ENCODE measurements at places on chromosomes 3 and 15.

DNA sequence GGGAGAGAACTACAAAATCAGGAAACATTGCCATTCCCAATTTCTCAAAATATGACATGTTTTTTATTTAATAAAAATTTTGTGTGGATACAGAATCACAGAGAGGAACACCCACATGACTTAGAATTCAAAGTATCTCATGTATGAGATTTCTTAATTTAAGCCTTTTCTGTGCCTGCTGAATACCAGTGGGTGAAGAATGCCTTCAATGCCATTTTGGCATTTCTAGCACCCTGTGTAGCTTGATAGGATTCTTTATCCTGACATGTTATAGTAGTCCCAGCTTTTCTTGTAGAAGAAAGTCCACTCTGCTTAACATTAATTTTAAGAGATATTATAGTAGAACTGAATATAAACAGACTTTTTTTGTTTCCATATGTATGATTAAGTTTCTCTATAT lies 3.1 kb upstream of the SLMAP start:
- no peak for DNase-seq

- DNase-seq = no peak
Observed at GRCh38 chr3:111820651-111821050, 38.4 kb upstream of the PHLDB2 start.

GRCh38 chr3:125513490-125514115 lies 6.4 kb downstream of the SNX4 start:
- no peak for DNase-seq

DNA sequence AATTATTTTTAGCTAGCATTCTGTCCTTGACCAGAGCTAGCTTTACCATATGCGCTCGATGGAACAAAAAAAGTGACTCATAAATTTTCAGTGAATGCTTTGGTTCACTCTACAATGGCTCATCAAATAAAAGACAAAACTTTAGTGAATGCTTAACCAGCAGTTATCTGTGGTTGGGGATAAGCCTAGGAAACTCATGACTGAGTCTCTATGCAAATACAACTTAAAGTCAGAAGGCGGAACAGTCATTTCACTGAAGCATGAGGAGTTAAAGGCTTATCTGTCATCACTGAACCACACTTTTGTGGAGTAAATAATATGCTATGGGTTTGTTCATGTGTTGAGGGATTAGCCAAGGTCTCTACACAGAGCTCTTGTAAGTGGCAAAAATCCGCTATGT lies 308.4 kb downstream of the SQOR start:
- DNase-seq = no peak

- DNase-seq = no peak
Observed at GRCh38 chr3:126737527-126737926, 33.5 kb downstream of the CHCHD6 start.

DNA sequence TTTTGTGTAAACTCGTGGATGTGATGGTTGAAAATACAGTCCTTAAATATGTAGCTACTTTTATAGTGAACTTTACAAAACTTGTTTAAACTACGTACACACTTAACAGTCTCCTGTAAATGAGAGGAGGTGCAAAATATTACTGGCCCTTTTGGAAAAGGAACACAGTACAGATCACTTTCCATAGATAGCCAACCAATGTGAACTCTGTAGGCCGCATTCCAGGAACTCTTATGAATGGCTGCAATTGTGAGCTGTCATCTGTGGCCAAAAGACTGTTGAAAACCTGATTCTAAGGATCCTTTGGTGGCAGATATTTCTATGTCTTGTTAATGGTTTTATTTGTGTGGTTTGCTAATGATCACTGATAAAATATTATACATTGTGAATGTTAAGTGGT lies 6.2 kb downstream of the TSC22D2 start:
- no peak for DNase-seq

DNA sequence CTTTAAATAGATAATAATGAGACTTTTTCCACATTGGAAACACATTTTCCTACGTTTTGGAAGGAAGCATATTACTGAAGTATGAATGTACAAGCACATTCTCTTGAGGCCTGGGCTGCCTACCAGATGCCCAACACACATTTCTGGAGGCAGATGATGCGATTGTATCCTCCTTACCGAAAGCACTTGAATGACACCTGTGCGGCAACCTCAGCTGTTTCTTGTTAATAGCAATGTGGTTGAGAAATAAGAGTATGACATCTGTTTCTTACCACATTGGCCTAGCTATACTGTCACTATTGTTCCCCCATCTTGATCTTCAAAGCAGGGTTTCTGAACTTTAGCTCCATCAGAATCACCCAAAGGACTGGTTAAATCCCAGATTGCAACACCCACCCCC lies 84.8 kb downstream of the ARPP21 start:
- DNase-seq = no peak

DNA sequence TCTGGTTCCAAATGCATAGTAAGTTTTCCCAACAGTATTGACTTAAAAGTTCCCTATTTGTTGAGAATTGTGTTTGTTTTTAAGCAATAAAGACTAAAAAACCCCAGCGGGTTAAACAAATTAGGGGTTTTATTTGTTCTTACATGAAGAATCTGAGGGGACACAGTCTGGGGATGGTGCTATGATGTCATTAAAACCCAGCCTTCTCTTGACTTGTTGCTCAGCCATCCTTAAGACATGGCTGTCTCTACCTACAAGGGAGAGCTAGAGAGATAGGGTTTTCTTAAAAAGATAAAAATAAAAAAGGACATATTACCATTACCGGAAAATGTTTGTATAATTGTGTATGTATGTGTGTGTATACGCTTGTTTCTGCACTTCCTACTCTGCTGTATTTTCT lies 11.7 kb upstream of the ARL14 start:
- no peak for DNase-seq

GRCh38 chr15:72307026-72307425 lies 12.9 kb downstream of the CELF6 start:
- no peak for DNase-seq

DNA sequence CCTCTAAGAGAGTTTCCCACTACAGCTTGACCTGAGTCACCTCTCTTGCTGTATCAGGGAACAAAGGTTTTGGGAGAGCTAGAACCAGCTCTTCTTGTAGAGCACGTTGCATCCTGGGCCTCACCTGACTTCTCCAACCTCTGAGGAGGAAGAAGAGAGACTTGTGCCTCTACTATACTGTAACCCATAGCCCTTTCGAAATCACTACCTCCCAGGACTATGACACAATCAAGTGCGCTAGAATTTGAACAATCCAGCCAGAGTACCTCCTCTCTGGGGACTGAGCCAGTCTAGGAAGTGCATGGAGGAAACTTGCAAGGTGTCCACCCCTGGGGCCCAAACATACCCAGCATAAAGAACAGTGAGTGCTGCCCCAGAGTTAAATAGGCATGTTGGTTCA lies 192.8 kb upstream of the BHLHE40 start:
- no peak for DNase-seq

GRCh38 chr3:135706758-135707375 lies 258.7 kb upstream of the PPP2R3A start:
- no peak for DNase-seq

- DNase-seq = no peak
Observed at GRCh38 chr3:183586477-183586876, 31.0 kb upstream of the KLHL6 start.

DNA sequence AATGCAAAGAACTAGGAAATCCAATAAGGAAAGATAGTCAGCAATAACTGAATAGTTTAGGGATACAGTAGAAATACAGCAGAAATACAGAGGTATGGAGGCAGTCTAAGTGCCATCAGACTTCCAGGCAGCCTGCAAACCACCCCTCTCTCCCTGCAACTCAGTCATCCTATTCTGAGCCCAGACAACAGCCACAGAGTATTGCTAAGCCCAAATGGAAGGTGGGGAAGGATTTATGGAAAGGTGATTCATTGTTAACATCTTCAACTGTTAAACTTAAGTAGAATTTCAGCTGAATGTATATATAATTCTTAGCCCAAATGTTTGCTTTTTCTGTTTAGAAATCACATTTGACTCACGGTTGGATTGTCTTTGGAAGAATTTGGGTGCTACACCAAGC lies 300.4 kb downstream of the RBMS3 start:
- DNase-seq = no peak

DNA sequence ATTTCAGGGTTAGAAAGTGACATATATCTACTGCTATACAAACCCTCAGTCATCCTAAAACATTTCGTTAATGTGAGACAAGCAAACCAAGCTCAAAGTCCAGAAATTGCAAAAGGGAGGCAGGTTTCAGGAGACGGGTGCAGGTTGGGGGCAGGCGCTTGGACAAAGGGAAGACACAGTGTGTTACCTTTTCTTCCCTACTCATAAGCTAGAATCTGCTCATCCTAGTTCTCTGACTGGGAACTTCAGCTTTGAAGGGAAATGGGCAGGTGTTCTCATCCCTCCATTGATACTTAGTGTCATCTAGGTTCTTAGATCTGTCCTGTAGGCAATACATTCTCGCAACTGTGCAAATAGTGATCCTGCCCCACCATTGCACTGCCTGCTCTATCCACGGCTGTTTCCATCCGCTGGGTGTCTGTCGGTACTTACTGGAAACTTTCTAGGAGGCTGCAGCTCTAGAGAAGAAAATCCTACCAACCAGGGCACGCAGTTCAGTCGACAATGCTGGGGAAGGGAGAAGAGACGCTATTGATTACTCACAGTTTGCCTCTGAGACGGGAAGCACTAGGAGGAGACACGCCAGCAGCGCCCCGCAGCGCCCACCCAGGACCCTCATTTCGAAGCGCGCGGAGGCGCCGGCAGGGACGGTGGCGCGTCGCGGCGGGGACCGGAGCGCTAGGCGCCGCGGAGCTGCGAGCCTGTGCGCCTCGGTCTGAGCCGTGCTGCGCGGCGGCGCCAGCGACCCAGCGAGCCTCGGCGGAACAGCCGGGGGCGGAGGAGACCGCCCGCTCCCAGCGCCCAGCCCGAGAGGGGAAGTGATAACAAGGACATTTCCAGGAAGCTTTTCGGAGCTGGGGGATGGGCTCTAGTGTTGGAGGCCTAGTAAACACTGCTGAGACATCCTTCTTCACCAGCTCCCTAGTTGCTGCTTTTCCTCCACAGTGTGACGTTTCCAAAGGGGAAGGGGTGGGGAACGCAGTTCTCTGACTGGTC lies at the start of gene PROS1:
Gene PROS1 (minus strand): TSS at position 766 of the 996 bp plus-strand sequence. CDS start 147 bp downstream, at position 619.
- DNase-seq = peak; percentile 56

GRCh38 chr15:74823324-74823723 lies 3.1 kb upstream of the CPLX3 start:
- DNase-seq = no peak

- DNase-seq = no peak
Observed at GRCh38 chr3:184766555-184767261, 45.3 kb upstream of the VPS8 start.

- no peak for DNase-seq
Observed at GRCh38 chr15:89999676-90000185, 1.4 kb upstream of the ZNF710 start.

All from left renal pelvis (tissue), 4 donors.